ENCODE measurements at places on chromosomes 12 and 14.

- no peak for DNase-seq
Measured at GRCh38 chr14:27181333-27181732, 583.5 kb upstream of the NOVA1 start.

- no peak for DNase-seq
Measured at GRCh38 chr12:46933947-46934346, 108.2 kb upstream of the SLC38A4 start.

DNA sequence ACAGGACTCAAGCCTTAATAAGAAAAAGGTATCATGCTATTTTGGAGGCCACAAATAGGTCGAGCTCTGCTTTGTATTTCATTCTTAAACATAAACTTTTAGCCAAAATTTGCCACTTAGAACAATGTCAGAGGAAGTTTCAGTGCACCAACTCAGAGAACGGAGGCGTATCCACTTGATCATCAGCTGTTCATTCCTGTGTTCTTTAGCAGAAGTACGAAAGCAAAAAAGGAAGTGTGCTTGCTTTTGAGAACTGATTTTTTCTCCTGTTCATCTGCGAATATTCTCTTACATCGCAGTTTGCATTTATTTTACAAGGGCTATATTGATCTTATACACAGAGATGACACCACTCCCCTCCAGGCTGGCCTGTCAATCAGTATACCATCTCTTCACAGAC, 188.6 kb upstream of the SOX5 start:
- no peak for DNase-seq

DNA sequence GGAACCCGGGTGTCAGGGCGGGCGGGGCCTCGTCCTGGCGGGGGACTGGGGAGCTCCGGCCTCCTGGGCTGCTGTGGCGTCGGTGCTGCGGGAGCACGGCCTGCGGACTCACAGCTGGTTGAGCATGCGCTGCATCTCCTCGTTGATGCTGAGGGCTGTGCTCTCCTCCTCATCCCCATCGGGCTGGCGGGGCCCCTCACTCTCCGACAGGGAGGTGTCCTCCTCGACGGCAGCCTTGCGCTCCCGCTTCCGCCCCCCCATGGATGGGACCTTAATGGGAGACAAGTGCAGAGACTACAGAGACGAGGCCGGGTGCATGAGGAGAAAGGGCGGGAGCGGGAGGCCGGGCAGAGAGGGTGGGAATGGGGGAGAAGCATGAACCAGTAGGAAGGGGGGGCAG, 7.3 kb downstream of the IFFO1 start:
- no peak for DNase-seq

DNA sequence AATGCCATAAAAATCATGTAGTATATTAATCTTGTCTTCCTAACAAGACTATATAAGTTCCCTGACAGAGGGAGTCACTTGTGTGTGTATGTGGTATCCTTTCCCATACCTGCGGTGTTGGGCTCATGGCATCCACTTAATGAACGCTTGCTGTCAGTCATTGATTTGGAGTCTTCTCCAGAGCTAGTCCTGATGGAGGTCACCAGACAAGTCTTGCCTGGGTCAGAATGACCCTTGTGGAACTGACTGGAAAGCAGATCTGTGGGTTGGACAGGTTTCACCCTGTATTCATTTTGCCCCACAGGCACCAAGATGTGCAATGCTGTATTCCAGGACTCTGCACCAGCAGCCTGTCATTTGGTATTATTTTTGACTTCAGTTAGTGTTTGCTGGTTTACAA, 27.3 kb upstream of the WNK1 start:
- no peak for DNase-seq

- no peak for DNase-seq
Measured at GRCh38 chr12:21500786-21501257, 613 bp downstream of the RECQL start.

DNA sequence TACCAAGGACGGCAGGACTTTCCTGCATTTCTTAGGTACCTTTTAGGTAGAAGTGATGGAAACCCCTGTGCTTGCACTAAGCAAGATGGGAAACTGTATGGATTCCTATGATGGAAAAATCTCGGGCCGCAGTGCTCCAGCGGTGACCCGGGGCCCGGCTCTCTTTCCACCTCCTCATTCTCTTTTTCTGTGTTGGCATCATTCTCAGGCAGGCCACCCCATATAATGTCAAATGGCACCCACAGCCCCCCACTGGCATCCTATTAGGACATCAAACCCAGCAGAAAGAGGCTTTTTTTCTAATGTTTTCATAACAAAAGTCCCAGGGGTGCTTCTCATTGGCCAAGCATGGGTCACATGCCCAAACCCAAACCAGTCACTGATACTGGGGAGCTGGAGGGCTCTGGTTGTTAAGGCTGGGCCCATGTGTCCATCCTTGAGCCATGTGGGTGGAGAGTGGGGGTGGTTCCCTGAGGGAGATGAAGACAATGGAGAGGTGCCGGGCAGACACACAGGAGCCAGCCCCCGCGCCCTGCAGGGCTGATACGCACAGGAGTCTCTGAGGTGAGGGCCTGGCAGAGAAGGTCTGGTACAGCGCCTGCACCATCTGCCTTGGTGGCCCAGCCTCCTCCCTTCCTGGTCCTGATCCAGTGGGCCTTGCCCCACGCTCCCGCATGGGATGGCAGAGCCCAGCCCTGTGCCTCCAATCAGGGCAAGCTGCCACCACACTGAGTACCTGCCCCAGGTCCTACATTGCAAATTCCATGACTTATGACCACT, 142.1 kb downstream of the CALM1 start:
- DNase-seq = no peak

GRCh38 chr14:69154779-69155178, 1.9 kb upstream of the DCAF5 start:
- no peak for DNase-seq
